Immature natural killer cell (primary cell): ENCODE measurements at places on chromosomes 3 and 15. TPM values are rescaled to one million over a fixed set of nuclear protein-coding genes. Genes with fewer than 3 reads are reported as not detected.

DNA sequence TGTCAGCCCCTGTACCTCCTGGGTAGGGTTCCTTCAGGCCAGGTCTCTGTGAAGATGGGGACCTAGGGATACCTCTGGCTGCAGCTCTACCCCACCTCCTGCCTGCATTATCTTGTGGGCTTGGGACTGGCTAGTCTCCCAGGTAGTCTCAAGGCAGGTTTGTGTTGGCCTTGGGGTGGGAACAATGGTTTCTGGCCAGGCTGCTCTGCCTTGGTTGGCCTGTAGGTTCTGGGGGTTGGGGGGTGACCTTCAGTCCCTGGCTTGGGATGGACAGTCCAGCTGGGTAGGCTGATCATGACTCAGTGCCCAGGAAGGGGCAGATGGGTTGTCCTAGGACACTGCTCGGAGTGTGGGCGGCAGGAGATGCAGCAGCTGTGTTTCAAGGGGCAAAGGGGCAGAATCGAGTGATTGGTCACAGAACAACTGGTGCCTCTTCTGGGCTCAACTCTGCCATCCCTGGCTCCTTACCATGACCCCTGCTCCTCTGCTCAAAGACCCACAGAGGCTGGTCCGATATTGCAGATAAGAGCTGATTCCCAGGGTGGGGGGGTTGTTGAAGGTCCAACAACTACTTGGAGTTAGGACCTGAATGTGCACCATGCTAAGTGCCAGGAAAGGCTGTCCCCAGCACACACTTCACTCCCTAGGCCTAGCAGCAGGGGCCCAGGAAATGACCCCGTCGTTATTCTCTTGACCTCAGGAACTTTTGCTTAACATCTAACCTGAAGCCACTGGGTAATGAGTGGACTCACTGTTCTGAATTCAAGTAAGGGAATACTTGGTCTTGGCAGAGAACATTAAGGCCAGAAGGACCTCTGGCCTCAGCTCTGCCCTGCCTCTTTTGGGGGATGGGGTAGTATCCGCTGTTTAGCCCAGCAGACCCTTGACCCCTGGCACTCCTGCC lies 18.1 kb upstream of the BSN start:
- DNase-seq: no peak

GRCh38 chr3:98561727-98562521 lies 30.1 kb downstream of the GPR15 start:
- no peak for DNase-seq

Gene TBL1XR1
- polyA plus RNA-seq: 12.1 TPM

- DNase-seq: no peak
Observed at GRCh38 chr3:57582474-57583168, 14.5 kb downstream of the ARF4 start.

Gene GABRB3
- not detected for polyA plus RNA-seq

Gene CAPN3
- not detected for polyA plus RNA-seq

DNA sequence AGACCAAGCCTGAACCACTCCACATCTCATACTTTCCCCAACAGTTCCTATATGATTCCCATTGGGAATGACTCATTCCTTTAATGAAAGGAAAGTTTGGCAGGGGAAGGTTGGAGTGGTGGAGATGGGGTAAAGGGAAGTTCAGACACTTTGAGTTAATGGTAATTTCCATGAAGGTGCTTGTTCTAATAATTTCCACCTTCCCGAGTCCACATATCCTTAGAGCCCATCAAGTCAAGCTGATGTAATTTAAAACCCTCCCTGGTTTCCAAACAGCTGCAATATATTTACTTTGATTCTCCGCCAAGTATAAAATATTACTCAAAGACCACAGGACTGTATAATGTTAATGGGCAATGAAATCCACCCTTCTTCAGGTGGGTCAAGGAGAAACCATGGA lies 95.0 kb upstream of the GALNT15 start:
- no peak for DNase-seq

Gene MON1A
- polyA plus RNA-seq: 24.0 TPM

DNA sequence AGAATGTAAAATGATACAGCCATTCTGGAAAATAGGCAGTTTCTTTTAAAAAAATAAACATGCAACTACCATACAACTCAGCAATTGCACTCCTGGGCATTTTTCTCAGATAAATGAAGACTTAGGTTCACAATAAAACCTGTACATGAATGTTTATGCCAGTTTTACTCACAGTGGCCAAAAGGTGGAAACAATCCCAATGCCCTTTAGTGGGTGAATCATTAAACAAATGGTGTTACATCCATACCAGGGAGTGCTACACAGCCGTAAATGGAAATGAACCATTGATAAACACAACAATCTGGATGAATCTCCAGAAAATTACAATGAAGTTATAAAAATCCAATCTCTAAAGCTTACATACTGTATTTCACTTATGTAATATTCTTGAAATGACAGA lies 140.3 kb downstream of the ADAMTSL3 start:
- DNase-seq: no peak

- no peak for DNase-seq
Observed at GRCh38 chr3:30708472-30708871, 102.1 kb downstream of the TGFBR2 start.

Gene SGO1
- 0.77 TPM for polyA plus RNA-seq

GRCh38 chr3:113832477-113833164 lies 6.0 kb upstream of the GRAMD1C start:
- DNase-seq: no peak

GRCh38 chr15:62087671-62088352 lies 21.0 kb downstream of the C2CD4A start:
- DNase-seq: no peak

Gene CDCP1
- polyA plus RNA-seq: 2.0 TPM

Gene SMCO1
- polyA plus RNA-seq: not detected

Gene LMAN1L
- not detected for polyA plus RNA-seq

DNA sequence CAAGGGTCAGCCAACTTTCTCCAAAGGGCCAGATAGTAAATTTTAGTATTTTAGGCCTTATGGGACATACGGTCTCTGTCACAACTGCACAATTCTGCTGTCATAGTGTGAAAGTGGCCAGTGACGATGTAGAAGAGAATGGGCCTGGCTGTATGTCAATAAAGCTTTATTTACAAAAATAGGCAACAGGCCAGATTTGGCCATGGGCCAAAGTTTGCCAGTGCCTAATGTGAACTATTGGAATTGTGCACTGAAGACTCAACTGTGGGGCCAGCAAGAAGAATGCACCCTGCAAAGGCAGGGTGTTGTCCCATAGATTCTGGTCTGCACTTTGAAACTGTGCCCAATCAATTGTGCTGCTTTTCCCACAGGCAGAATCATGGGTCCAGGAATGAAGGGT lies 69.4 kb upstream of the PRR23E start:
- DNase-seq: no peak

DNA sequence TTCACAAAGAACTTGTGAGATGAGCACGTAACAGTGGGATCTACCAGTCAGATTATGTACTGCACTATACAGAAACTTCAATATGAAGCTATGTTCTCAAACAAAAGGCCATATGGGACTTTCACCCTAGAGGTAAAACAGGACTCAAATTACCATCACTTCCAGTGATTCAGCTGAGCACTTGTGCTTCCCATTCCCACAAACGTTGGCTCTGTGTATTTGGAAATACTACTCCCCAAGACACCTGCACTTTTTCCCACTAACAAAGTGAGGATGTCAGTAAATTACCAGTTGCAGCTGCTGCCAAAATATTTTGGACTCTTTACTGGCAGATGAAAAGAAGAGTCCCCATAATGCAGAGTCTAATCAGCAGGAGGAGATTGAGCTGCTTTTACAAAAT lies 1570.1 kb downstream of the SI start:
- DNase-seq: no peak

Gene GRK7
- polyA plus RNA-seq: not detected

GRCh38 chr3:72445827-72446217 lies 402.4 kb downstream of the SHQ1 start:
- DNase-seq: no peak

- no peak for DNase-seq
Observed at GRCh38 chr3:15796771-15797641, 773 bp downstream of the ANKRD28 start.

GRCh38 chr15:41017066-41017735 lies 63.9 kb downstream of the CHAC1 start:
- DNase-seq: no peak

- no peak for DNase-seq
Observed at GRCh38 chr3:60055765-60056164, 1005.9 kb upstream of the CFAP20DC start.

- DNase-seq: peak; percentile 25
Observed at GRCh38 chr3:30012941-30013543, 593.4 kb upstream of the TGFBR2 start.

GRCh38 chr15:91926908-91927270 lies 73.4 kb downstream of the SLCO3A1 start:
- no peak for DNase-seq

- DNase-seq: no peak
Observed at GRCh38 chr3:189714991-189715961, 84.1 kb downstream of the TP63 start.

GRCh38 chr15:58704155-58704865 lies 45.2 kb downstream of the ADAM10 start:
- no peak for DNase-seq

DNA sequence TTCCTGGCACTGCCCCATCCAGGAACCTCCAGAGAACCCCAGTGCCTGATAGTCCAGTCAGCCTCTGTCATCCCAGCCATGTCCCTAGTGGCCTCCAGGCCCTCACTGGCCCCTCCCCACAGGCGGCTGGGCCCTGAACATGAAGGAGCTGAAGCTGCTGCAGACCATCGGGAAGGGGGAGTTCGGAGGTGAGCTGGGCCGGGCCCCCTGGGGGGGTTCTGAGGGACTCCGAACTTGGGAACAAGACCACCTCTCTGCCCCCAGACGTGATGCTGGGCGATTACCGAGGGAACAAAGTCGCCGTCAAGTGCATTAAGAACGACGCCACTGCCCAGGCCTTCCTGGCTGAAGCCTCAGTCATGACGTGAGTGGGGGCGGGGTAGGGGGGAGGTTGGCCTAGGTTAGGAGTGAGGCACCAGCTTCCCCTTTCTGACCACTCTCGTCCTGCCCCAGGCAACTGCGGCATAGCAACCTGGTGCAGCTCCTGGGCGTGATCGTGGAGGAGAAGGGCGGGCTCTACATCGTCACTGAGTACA lies 12.0 kb upstream of the LMAN1L start:
- no peak for DNase-seq

Gene CDHR4
- not detected for polyA plus RNA-seq

- DNase-seq: no peak
Observed at GRCh38 chr15:64921711-64922110, 10.0 kb downstream of the ANKDD1A start.

Gene GOLGA6A
- not detected for polyA plus RNA-seq
